ENCODE measurements at places on chromosomes 13 and 19.

DNA sequence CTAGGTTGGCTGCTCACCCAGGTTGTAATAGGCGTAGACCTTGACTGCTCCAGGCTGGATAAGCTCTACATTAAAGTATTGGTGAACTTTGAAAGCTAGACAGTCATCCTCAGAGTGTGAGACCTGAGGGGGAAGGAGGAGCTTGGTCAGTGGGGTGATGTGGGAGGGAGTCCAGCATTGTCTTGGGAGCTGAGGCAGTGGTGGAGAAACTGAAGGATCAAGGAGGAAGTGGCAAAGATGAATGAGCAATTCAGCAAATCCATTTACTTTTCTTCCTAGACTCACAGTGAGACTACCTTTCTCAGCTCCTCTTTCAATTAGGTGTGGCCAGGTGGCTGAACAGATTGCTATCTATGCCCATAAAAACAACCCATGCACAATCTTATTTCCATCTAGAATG is 10.2 kb upstream of the TNFSF14 start:
- no peak for DNase-seq

GRCh38 chr19:35563207-35563829 is at the start of gene ATP4A:
TSS of gene ATP4A (minus strand) at chr19:35563658. CDS start at chr19:35563629, 29 bp downstream.
- DNase-seq = no peak

- DNase-seq = no peak
Observed at GRCh38 chr13:112052213-112052612, 14.7 kb upstream of the SOX1 start.

DNA sequence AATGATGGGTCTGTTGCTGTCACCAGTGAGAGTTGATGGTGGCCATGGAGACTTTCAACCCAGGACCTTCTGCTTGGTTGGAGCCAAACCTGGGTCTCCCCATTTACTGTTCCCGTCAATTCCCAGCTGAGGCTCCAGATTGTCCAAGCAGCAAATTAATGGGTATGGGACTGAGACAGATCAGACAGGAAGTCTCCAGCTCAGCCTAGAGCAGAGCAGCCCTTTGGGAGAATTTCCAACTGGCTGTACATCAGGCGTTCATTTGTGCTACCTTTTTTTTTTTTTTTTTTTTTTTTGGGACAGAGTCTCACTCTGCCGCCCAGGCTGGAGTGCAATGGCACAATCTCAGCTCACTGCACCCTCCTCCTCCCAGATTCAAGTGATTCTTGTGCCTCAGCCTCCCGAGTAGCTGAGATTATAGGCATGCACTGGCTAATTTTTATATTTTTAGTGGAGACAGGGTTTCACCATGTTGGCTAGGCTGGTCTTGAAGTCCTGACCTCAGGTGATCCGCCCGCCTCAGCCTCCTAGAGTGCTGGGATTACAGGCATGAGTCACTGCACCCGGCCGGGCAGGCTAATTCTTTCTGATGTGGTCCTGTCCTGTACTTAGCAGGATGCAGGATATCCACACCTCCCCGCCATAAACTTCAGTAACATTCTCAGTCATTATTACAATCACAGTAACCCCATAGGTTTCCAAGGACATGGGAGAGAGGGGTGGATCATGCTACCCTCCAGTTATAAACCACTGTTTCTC is 9.3 kb downstream of the MAP3K10 start:
- DNase-seq = no peak

- no peak for DNase-seq
Observed at GRCh38 chr13:113359571-113359970, 4.4 kb downstream of the GRTP1 start.

GRCh38 chr19:34310494-34310981 is 54.5 kb upstream of the GPI start:
- no peak for DNase-seq

GRCh38 chr19:5436106-5436947 is 18.9 kb upstream of the ZNRF4 start:
- DNase-seq = peak; percentile 88

DNA sequence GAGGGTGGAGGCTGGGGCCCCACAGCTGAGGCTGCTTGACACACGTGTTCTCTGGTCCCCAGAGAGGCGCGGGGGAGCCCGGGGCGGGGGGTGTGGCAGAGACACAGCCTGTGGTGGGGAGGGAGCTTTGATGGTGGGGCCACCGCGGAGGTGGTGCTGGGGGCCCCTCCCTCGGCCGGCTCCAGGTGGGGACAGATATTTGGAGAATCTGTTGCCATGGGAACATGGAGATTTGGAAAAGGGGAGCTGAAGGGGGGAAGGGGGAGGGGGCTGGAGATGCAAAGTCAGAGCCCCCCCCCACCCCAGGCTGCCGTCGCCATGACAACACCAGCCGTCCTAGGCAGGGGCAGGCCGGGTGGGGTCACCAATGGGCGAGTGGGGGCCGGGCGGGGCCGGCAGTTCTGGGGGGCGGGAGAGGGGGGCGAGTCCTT is 1.2 kb downstream of the PRKCG start:
- DNase-seq = no peak

DNA sequence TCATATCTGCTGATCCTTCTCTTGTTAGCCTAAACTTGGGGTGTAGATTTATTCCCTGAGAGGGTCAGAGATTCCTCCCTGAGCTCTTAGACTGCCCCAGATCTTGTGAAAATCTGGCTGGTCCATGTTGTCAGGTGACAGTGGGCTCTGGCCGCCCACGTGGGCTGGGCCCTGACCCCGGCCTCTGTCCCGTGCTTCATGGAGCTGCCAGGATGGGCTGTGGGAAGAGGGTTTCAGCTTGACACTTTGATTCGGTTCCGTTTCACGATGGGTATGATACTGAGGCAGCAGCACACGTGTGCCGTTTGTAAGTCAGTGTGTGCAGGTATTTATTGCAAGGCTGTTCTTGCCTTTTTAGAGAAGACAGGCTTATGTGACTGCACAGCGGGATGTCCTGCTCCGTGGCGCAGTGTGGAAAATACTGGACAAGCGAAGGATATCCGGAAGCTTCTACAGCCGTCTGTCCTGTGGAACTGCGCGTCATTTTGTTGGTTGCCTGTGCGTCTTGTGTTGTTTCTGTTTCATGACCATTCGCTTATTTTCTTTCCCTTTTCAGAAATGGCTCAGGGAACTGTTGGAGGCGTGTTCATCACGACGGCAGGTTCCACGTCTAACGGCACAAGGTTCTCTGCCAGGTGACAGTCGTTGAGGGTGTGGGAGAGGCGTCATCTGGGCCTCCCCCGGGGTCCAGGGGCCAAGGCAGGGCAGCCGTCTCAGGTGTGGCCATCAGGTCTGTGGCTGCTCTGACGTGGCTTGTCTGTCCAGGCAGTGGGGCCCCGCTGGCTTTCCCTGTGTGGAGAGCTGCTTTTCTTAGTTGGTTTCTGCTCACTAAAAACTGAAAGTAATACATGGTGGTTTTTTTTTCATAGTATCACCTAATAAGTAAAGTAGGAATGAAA is 20.5 kb downstream of the ATP4B start:
- DNase-seq = no peak

- no peak for DNase-seq
Observed at GRCh38 chr19:4313847-4314490, 9.6 kb downstream of the FSD1 start.

DNA sequence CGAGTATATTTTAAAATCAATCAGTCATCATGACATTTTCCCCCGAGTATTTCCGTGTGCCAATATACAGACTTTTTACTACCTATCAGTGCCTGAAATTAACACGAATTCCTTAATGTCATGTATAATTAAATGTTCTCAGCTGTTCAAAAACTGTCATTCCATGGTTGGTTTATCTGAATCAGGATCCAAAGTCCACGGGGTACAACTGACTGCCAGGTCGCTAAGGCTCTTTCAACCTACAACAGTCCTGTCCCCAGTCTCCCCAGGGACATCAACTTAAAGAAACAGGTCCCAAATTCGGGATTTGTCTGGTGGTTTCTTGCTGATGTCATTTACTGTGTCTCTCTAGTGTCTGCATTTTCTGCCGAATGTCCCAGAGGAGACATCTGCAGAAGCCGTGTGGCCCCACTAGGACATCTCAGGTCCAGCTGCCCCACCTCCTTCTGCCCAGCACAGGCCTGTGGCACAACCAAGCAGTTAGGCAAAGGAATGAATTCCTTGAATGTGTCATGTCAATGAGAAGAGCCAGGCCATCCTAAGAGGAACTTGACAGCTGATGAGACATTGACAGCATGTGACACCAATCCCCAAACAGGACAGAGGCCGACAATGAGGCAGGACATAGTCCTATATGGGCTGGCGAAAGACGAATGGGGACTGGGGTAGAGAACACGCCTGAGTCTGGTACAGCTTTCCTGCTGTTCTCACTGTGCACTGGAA is 109.5 kb downstream of the STK24 start:
- no peak for DNase-seq

DNA sequence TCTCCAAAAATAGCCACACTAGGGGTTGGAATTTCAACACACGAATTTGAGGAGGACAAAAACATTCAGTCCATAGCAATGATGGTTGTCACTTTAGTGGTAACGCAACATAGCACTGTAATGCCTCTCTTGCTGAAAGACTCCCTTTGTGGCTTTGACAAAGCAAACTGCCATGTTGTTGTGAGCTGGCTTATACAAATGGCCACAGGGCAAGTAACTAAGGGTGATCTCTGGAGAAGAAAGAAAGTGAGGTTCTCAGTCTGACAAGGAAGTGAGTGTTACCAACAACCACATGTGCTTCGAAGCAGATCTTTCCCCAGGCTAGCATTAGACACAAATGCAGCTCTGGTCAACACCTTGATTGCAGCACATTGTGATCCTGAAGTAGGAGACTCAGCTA is 79.1 kb upstream of the PCDH17 start:
- DNase-seq = peak; percentile 43

- no peak for DNase-seq
Observed at GRCh38 chr13:73508841-73509240, 450.0 kb downstream of the KLF5 start.

All from ELF-1 (cell line).